ENCODE measurements at places on chromosomes 12 and 14. TPM values are rescaled to one million over a fixed set of nuclear protein-coding genes. Genes with fewer than 3 reads are reported as not detected.

DNA sequence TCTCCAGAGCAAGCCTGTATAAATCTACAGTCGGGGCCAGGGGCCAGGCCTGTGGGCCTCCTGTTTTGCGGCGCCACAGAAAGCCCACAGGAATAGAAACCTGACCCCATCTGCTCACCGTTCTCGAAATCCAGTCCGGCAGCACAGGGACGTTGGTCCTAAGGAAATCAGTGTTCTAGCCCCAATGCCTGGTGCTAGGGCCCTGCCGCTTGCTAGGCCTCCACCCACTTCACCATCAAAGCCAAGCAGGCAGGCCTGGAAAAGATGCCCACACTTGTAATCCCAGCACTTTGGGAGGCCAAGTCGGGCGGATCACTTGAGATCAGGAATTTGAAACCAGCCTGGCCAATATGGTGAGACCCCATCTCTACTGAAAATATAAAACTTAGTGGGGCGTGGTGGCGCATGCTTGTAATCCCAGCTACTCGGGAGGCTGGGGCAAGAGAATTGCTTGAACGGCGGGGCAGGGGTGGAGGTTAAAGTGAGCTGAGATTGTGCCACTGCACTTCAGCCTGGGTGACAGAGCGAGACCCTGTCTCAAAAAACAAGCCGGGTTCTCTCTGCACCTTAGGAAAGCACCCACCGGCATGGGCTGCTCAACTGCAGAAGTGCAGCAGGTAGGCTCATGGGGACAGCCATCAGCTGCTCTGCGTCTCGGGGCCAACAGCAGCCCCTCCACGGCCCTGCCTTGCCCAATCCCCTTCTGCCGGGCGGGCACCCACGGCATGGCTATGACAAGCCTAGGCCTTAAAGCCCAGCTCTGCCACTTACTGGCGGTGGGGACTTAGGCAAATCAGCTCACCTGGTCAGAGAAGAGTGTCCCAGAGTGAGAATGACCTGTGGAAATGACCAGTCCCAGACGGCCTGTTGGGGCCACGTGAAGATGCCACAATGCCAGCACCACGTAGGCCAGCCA lies 47.4 kb downstream of the VWF start:
- H3K4me3 ChIP-seq: no peak overlapping the region

DNA sequence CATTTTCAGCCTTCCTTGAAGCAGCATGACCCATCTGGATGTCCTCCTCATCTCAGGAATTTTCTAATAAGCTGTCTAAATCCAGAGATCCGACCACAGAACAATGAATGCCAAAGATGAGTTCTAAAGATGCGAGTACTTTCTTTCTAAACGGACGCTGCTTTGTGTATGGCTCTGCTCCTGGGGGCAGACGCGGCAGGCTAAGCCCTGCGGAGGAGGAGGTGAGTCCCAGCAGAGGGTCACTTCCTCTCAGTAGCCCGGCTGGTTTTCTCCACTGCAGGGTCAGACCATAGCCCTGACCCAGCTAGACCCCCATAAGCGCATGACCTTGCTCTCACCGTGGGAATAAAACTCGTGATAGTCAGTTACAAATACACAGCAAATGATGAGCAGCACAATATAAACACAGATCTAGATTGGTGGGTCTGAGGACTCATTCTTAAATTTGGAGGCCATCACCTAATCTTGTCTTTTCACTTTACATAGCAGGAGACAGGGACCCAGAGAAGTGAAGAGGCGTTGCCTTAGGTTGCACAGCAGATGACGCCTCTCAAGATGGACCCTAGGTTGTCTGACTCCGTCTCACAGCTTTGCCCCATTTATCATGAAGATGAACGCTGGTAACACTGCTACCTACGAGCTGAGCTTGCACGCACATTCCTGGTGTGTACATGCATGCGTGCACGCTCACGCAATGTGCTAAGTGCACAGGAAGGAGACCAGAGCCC lies 16.6 kb downstream of the SSH1 start:
- H3K4me1 ChIP-seq: peaks cover 22% of the 10 kb centered on the region
- H3K4me3 ChIP-seq: no peak overlapping the region
- no peaks in the 10 kb centered on the region for H3K27me3 ChIP-seq
- no peak for DNase-seq
- H3K27ac ChIP-seq: peak overlapping the region; percentile 90

- DNase-seq: no peak
- H3K4me3 ChIP-seq: no peak overlapping the region
- no peaks in the 10 kb centered on the region for H3K4me1 ChIP-seq
- no peaks in the 10 kb centered on the region for H3K36me3 ChIP-seq
- no peaks in the 10 kb centered on the region for H3K27me3 ChIP-seq
Measured at GRCh38 chr12:94109160-94109559, 39.2 kb upstream of the PLXNC1 start.

DNA sequence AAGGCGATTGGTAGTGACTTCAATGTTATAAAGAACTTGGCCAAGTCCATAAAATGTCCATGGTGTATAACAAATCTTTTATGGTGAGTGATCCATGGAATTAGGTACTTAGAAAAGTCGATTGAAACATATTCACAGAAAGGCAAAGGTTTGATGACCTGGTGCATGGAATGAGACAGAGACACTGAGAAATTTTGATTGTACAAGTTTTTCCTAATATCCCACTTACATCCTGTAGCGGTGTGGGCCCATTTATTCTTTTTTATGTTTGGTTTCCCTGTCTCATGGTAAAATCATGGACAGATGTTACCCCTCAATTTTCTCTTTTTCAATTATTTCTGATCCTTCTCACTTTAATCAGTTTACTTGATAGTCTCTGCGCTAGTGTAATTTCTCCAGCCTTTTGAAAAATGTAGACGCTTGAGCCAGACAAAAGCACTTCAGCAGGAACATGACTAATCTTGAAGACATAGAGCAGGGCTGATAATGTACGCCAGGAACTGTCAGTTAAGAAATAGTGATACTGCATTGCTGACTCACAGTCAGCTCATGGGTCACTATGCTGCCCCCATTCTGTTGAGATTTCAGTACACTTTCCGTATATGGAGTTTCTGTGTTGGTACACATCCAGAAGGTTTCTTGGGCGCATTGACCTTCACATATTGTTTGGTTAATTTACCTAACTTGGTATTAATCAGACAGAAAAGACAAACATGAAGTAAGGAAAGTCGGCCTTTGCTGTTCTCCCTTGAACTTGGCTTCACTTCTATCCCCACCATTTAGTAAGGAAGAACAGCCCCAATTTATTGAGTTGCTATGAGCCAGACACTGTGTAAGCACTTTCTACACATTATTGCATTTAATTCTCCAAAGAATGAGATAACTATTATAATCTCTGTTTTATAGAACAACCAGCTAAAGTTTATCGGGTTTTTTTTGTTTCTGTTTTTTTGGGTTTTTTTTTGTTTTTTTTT lies 841.7 kb downstream of the DIO2 start:
- H3K36me3 ChIP-seq: no peaks in the 10 kb centered on the region
- H3K27ac ChIP-seq: no peak overlapping the region
- no peak overlapping the region for H3K4me3 ChIP-seq
- no peaks in the 10 kb centered on the region for H3K4me1 ChIP-seq
- DNase-seq: no peak

DNA sequence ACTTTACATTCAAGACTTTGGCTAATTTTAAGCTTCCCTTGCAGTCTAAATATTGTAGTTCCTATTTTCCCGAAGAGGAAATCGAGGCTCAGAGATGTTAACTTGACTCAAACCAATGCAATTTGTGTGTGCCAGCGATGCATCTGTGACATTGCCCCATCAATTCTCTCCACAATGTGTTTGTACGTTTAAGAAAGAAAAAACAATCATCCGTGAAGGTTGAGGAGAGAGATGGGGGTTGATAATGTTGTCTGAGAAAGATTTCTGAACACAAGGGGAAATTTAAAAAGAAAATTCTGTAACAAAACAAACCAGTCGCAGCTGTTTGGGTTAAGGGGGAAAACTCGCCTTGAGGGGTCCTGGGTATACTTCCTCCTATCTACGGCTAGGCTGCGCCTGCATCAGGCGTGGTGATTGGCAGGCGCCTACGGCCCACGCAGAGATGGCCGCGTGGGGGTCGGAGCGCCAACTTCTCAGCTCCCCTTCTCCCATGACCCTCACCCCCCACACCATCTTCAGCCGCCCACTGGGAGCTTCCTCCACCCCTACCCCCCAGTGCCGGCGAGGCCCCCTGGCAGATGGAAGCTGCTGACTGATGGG lies 12.3 kb downstream of the SIX1 start:
- H3K27ac ChIP-seq: no peak overlapping the region
- H3K27me3 ChIP-seq: peaks cover 53% of the 10 kb centered on the region
- no peak overlapping the region for H3K4me3 ChIP-seq
- H3K36me3 ChIP-seq: no peaks in the 10 kb centered on the region
- H3K4me1 ChIP-seq: no peaks in the 10 kb centered on the region

- peak overlapping the region; percentile 98 for H3K27ac ChIP-seq
- no peaks in the 10 kb centered on the region for H3K27me3 ChIP-seq
- no peaks in the 10 kb centered on the region for H3K36me3 ChIP-seq
- H3K4me1 ChIP-seq: peaks cover 19% of the 10 kb centered on the region
- DNase-seq: no peak
- H3K4me3 ChIP-seq: peak overlapping the region; percentile 98
Measured at GRCh38 chr14:58296726-58297125, 1.6 kb upstream of the ARID4A start.

GRCh38 chr12:16587514-16587913 lies 18.4 kb downstream of the LMO3 start:
- H3K4me1 ChIP-seq: no peaks in the 10 kb centered on the region
- no peak overlapping the region for H3K27ac ChIP-seq
- H3K36me3 ChIP-seq: no peaks in the 10 kb centered on the region
- no peak overlapping the region for H3K4me3 ChIP-seq
- DNase-seq: no peak

DNA sequence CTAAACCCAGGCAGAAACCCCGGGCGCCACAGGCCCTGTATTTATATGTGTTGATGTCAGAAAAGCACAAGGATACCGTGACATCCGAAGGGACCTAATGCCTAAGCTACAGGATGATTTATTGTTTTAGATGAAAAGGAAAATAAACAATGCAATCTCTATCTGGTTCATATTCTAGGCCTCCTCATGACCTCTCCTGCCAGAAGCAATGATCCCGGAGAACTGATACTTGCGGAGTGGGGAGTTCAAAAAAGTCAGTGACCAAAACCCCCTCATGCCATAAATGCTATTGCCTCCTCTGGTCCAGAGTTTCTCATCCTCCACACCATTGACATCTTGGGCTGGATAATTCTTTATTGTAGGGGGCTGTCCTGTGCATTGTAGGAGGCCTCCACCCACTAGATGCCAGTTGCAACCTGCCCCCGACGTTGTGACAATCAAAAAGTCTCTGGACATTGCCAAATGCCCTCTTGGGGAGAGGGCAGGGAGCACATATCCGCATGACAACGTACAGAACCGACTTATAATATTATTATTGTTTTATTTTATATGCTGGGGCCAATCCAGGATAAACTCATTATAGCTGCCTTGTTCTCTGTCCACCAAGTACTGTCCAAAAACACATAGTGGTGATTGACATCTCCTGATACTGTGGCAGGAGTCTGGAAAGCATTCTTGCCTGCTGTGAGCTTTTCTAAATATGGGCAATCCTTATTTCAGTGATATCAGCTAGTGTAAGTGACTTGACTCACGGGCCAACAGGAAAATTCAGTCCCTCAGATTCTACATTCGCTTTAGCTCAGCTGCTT lies 1.1 kb upstream of the CSRP2 start:
- no peak for DNase-seq
- peak overlapping the region; percentile 66 for H3K4me3 ChIP-seq
- H3K36me3 ChIP-seq: no peaks in the 10 kb centered on the region
- H3K4me1 ChIP-seq: no peaks in the 10 kb centered on the region
- no peaks in the 10 kb centered on the region for H3K27me3 ChIP-seq

DNA sequence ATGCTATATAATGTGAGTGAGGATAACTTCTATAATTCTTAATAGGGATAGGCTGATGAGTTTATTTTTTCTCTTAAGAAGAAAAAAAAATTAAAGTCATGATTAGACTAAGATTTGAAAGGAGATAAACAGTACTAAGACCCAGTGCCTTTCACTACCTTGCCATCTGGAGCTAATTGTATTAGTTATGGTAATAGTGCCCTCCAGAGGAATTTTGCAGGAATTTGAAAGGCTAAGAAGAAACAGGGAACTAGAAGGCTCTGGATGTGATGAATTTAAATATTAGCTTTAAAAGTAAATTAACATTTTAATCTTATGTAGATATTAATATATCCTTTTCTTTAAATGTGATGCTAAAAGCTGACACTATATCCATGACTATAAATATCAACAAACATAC lies 36.6 kb upstream of the PIK3C2G start:
- no peaks in the 10 kb centered on the region for H3K4me1 ChIP-seq
- no peaks in the 10 kb centered on the region for H3K27me3 ChIP-seq
- no peak overlapping the region for H3K27ac ChIP-seq

DNA sequence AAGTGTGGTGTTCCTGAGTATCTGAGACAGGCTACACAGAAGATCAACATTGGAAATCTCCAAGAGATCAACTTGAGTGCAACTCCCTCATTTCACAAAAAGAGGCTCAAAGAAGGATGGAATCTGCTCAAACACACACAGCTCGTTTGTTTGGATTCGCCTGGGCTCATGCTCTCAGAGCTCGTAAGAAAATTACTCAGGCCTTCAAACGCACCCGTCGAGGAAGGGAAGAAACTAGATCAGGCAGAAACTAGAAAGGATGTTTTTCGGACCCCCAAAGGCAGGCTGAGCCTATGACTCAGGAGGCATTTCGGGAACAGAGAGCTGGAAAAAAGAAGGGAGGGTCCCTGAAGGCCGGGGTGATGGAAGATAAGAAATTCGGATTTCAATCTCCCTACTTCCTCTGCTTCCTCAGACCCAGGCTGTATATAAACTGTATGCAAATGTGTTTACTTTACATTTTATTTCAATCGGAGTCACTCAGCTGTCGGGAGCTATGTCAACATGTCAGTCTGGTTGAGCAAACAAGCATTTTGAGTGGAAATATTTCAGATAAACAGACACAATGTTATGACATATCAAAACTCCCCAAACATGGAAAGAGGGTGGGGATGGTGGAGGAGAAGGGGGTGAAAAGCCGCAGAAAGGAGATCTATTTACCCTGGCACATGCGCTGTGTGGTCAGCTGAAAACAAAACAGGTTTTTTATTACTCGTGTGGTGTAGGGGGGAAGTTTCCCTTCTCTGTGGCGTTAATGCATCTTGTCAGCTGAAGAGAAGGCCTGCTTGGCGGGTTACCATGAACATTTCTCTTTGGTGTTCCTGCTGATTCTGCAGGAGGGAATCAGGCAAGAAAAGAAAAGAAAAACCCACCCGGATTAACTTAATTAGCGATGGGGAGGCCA lies 129.1 kb upstream of the TBX3 start:
- no peak overlapping the region for H3K27ac ChIP-seq
- DNase-seq: no peak
- no peaks in the 10 kb centered on the region for H3K27me3 ChIP-seq
- no peak overlapping the region for H3K4me3 ChIP-seq
- no peaks in the 10 kb centered on the region for H3K36me3 ChIP-seq
- H3K4me1 ChIP-seq: no peaks in the 10 kb centered on the region

DNA sequence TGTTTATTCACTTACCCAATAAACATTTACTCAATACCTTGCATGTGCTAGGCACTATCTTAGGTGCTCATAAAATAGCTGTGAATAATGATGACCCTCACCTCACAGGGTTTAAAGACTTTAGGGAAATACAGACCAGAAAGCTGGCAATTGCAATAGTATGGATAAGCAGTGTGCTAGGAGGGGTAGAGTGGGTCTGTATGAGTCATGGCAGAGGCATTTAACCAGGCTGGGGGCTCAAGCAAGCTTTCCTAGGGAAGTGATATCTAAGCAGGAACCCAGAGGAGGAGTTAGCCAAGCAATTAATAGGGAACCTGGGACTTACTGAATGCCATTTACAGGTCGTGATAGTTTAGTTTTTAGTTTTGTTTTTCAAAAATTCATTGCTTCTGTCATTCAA lies 123.9 kb upstream of the CCDC198 start:
- H3K36me3 ChIP-seq: no peaks in the 10 kb centered on the region
- H3K27ac ChIP-seq: no peak overlapping the region
- H3K27me3 ChIP-seq: no peaks in the 10 kb centered on the region
- H3K4me3 ChIP-seq: no peak overlapping the region
- DNase-seq: no peak

Gene MYH6
- not detected for total RNA-seq

Gene OR6C75
- total RNA-seq: not detected

Gene PAWR
- 17.0 TPM for total RNA-seq

Gene POTEM
- not detected for total RNA-seq

Measured in breast epithelium (tissue), 4 donors.